Stimulated activated CD4-positive, alpha-beta T cell treated with anti-CD3 and anti-CD28 coated beads, Interleukin-15, amount 100 ng/mL, for 1 hour (primary cell): ENCODE measurements at places on chromosomes 2 and 18.

- DNase-seq: no peak
Measured at GRCh38 chr18:7146067-7146466, 28.5 kb upstream of the LAMA1 start.

- no peak for DNase-seq
Measured at GRCh38 chr2:155363349-155363888, 664.9 kb downstream of the KCNJ3 start.

DNA sequence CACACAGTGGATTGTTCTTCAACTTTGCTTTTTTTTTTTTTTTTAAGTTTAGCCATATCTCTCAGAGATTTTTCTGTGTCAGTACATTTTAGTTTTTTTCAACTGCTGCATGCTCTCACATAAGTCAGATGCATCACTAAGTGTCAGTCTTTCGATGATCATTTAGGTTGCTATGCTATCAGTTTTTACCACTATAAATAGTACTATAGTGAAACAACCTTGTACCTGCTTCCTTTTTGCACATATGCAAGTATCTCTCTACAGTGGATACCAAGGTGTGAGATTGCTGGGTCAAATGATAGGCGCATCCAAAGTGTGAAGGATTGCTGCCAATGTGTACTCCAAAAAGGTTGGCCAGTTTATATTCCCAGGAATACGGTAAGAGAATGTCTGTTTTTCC is 33.5 kb upstream of the MAP4K3 start:
- no peak for DNase-seq

DNA sequence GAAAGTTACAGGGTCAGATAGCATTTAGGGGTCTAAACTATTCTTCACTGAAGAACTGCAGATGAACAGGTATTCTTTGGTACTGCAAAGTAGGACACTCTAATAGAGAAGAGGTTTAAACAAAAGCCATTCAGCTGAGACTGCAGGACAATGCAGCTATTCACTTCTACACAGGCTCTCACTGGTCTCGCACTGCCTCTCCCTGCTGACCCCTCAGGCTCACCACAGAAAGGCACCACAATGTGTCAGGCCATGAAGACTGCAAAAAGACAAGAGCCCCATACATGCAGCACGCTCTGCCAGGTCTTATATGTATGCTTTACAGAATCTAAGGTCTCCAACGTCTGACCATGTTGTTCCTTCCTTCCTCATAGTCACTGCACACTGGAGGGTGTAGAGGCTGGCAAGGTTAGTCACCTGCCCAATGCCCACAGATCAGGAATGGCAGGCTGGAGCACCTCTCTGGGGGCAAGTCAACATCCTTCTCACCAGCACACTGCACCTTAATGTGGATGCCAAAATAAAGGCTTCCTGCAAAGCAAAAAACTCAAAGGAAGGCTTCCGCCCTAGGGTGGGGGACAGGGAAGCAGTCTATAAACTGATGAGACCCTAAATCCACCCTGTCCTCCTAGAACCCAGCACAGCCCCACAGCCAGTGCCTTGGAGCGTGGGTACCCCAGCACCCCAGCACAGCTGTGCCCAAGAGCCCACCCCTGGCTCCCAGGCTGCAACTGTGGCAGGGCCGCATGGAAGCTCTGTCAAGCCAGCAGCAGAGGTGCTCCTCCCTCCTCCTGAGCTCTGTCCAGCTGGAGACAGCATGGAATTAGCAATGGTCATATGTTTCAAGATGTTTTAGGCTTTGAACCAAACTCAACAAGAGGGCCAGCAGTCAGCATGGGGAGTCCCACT is 10.7 kb upstream of the RNU4ATAC start:
- no peak for DNase-seq

- no peak for DNase-seq
Measured at GRCh38 chr18:37636831-37637477, 71.4 kb upstream of the CELF4 start.

- no peak for DNase-seq
Measured at GRCh38 chr2:146985753-146986152, 859.1 kb upstream of the ACVR2A start.

DNA sequence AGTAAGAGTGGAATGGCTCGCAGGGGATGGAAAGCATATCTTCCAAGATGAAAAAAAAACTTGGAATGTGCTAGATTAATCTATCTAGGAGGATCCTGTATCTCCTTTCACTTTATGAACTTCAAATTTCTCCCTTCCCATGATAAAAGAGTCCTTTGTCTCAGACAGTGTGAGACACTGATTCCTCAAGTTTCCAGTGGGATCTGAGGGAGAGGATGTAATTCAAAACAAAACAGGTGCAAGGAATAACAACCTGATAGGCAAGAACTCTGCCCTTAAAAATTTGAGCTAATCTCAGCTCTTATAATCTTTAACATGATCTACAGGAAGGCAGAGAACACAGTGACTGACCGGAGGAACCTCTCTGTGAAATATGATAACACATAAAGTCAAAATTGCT is 162.0 kb upstream of the ZFP36L2 start:
- DNase-seq: no peak

- DNase-seq: no peak
Measured at GRCh38 chr2:232502911-232503808, 15.5 kb upstream of the ECEL1 start.

- DNase-seq: no peak
Measured at GRCh38 chr2:230230496-230231200, 5.1 kb downstream of the SP140 start.
